Muscle of arm (tissue), 14 donors: ENCODE measurements at places on chromosomes 16 and 17.

- DNase-seq: no peak
Observed at GRCh38 chr16:48622456-48623303, 12.7 kb upstream of the N4BP1 start.

DNA sequence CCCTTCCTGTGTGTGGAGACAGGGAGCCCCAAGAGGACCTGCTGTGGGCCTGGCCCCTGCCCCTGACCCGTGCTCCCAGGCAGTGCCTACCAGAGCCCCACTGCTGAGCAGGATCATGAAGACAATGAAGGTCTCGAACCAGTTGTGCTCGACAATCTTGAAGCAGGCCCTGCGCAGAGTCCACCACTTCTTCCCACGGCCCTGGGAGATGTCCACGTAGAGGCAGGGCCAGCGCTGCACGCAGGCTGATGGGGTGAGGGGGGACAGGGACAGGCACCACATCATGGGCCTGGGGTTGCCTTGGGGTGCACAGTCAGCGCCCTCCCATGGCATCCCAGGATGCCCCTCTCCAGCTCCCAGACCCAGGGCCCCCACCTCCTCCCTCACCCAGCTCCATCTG, 16.4 kb upstream of the CD79B start:
- DNase-seq: no peak

GRCh38 chr17:61410141-61411010, 10.7 kb downstream of the TBX2 start:
- DNase-seq: peak; percentile 75

DNA sequence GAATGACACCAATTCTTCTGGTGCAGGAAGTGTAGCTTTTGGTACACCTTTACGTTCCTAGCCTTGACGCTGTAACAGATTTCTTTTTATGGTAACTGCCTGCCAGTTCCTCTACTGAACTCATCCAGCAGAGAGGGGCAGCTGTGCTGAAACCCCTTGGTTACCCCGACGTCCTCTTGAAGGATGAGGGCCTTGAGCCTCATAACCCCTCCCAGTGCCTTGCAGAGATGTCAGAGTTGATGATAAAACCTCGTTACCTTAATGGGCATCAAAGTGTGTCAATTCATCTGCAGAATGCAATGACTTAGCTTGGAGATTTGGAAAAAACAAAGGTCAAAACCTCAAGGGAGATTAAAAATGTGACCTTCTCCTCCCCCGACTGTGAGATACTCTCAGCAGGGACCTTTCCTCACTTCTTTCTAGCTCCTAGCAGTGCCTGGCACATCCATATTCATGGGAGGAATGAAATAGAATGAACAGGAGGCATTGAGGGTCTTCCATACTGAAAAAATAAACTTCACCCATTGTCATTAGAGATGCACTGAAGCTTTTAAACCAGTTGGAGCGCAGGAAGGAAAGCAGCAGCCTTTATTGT, 69.2 kb downstream of the SDR42E1 start:
- DNase-seq: no peak

DNA sequence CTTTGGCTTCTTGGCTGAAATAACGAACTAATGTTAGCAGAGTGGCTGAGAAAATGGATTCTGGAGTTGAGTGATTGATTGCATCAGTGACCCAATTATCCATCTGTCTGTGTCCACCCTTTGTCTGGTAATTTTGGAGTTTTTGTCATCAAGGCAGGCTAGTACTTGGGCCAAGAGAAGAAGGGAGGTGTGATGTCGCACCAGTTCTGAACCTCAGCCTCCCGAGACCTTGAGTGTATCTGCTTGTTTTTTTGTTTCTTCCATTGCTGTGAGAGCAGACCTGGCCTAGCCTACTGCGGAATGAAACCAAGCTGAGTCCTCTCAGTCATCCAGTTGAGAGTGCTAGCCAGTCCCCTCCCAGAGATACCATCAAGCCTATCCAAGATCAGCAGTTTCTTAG, 4.5 kb downstream of the ABCA8 start:
- DNase-seq: no peak

DNA sequence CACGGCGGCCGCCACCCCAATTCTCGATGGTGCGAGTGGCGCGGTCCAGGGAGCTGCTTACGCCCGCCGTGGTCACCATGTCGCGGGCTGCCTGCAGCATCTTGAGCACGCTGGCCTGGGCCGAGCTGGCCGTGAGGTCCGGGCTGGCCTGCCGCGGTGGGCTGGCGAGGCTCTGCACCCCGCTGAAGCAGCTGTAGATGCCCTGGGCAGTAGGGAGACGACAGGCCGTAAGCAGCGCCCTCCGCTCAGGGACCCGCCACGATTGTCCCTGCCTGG, 16.4 kb downstream of the GRIN2C start:
- no peak for DNase-seq

- DNase-seq: peak; percentile 73
Observed at GRCh38 chr16:57422026-57422944, 17.7 kb downstream of the CCL17 start.

GRCh38 chr16:53755026-53755910, 51.3 kb downstream of the FTO start:
- no peak for DNase-seq

DNA sequence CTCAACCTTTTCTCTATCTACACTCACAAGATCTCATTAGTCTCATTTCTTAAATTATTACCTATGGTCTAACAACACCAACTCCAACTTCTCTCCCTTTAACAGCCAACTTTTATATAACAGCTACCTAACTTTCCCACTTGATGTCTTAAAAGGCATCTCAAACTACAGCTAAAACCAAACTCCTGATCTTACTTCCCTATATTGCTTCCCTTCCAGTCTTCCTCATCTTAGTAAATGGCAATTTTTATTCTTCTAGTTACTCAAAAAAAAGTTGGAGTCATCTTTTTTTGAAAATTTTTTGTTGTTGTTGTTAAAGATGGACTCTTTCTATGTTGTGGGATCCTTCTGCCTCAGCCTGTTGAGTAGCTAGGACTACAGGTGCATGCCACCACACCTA, 15.3 kb downstream of the SRR start:
- no peak for DNase-seq

GRCh38 chr17:74317071-74317470, 9.0 kb upstream of the KIF19 start:
- DNase-seq: no peak

DNA sequence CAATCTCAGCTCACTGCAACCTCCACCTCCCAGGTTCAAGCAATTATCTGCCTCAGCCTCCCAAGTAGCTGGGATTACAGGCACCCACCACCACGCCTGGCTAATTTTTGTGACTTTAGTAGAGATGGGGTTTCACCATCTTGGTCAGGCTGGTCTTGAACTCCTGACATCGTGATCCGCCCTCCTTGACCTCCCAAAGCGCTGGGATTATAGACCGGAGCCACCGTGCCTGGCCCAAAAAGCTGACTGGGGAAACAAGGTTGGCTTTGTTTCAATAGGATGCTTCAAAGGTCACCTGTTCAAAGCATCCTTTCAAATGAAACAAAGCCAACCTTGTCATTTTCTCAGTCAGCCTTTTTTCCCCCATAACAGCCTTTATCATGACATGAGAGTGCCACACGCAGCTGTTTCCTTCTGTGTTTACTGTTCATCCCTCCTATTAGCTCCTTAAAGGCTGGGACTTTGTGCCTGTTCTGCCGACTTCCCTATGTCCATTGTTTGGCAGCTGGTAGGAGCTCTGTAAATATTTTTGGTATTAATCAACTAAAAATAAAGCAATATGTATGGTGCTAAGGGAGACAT, 51.1 kb downstream of the ADAMTS18 start:
- DNase-seq: no peak

DNA sequence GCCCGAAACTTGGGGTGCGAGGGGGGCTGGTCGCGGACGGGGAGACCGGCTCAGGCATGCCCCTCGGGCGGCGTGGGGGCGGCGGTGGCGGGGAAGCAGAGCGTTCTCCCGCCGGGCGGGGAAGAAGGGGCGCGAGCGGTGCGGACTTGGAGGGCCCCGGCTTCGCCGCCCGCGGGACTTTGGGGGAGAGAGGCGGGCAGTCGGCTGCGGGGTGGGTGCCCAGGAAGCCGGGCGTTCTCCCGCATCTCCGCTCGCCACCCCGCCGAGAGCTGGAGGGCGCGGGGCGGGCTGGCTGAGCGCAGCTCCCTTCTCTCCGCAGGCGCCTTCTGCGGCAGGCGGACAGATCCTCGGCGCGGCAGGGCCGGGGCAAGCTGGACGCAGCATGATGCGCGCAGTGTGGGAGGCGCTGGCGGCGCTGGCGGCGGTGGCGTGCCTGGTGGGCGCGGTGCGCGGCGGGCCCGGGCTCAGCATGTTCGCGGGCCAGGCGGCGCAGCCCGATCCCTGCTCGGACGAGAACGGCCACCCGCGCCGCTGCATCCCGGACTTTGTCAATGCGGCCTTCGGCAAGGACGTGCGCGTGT, 772 bp downstream of the NTN1 start:
- no peak for DNase-seq

DNA sequence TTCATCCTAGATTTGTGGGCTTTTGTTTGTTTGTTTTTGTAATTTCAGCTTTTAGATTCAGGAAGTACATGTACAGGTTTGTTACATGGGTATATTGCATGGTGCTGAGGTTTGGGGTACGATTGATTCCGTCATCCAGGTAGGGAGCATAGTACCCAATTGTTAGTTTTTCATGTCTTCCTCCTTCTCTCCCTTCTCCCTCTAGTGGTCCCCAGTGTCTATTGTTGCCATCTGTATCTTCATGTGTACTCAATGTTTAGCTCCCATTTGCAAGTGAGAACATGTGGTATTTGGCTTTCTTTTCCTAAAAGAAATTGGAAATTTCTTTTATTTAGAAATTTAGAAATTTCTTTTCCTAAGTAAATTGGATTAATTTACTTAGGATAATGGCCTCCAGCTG, 37.1 kb upstream of the BCAS3 start:
- DNase-seq: no peak

GRCh38 chr17:80503921-80504320, 27.5 kb upstream of the NPTX1 start:
- DNase-seq: no peak

- no peak for DNase-seq
Observed at GRCh38 chr17:15109608-15110007, 155.5 kb downstream of the PMP22 start.
